NCI-H460 (cell line): ENCODE measurements at places on chromosomes 16 and 17. TPM values are rescaled to one million over a fixed set of nuclear protein-coding genes. Genes with fewer than 3 reads are reported as not detected.

The CCL4 gene
- total RNA-seq = not detected in 2 replicates

The NPIPA3 gene
- 1.3 and 4.9 TPM in 2 replicates for total RNA-seq

- DNase-seq = no peak
Observed at GRCh38 chr17:3929181-3929580, 12.9 kb upstream of the P2RX1 start.

GRCh38 chr17:58112970-58113631 lies 29.9 kb downstream of the DYNLL2 start:
- DNase-seq = peak; percentile 75
